NCI-H2107 (cell line): ENCODE measurements at places on chromosomes 3 and 15.

DNA sequence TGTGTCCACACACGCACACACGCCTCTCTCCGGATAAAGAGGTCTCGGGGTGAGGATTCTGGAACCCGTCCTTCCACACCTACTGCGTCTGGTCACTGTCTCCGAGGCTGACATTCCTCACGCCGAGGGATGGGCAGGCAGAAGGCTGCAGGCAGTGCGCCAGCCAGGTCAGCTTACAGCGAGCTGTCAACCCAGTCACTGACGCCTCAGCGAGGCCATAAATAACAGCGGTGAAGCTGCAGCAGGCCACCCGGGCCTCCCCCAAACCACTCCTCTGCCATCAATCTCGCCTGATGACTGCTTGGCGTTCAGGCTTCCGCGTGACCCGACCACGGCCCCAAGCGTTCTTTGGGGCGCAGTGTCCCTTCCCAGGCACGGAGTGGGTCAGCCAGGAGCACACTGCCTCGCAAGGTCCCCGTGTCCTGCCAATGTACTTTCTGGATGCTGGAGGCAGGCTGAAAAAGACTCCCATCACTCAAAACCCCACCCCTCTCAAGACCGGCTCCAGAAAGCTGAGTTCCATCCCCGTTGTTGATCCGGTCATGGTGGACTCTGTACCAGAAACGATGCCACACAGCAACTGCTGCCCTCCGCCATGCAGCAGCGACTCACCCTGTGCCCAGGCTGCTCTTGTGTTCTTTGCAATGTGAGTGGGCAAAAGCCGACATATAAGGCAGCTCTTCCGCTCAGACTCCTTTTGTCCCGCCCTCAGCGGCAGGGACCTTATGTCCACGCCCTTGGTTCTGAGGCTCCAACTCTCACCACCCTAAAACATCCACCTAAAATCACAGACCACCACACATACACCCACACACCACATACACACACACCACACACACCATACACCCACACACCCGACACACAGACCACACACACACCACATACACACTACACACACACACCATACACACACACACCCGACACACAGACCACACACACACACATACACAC is 27.1 kb downstream of the CPN2 start:
- DNase-seq, result no peak

- DNase-seq, result no peak
These were observed 17.5 kb downstream of the PIK3R4 start for GRCh38 chr3:130729154-130729553.

DNA sequence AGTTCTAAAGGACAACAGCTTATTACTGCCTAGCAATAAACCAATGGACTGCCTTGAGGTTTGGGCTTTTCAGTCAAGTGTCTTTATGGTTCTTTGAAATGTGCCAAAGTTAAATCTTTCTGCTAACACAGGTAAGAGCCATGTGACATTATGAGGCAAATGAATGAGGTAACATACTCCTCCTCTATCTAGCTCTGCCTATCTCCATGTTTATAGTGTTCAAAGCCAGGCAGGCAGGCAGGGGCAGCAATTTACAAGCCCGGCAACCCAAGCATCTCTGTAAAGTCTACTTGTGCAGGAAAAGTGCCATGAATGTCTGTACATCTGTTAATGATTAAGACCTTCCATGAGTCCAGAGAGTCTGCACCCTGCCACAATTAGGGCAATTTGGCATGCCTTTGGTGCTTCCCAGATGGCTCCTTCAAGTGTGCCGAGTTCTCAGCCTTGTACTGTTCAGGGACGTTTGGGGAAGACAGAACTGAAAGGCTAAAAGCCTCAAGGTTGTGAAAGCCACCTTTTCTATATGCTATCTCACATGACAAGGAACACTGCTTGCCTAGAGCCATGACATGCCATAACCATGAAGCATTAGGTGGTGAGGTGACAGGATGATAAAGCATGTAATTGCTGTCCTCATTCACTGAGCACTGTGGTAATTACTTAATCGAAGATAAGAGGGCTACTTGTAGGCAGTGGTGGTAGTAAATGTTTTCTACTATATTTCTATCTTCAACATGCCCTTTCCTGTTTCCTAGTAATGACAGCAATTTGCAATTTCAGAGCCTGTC is 41.4 kb upstream of the EIF1B start:
- DNase-seq, result no peak

DNA sequence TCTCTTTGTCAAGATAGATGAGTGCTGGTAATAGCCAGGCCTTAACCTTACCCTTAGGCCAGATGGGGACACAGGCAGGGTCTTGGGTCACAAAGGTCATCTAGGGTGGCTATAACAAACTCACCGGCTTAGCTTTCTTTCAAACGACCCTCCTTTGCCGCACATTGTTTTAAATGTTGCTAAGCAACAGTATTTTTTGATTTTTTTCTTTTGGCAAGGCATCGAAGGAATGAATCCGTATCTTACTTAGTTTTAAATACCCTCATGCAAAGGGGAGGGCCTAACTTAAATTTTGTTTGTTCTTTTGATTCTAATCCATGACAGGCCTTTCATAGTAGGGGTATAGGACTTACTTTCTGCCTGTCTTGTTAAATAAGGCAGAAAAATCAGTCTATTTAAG is 35.2 kb downstream of the ITPR1 start:
- DNase-seq, result no peak

GRCh38 chr3:43999728-44000319 is 241.9 kb upstream of the TOPAZ1 start:
- no peak for DNase-seq

- no peak for DNase-seq
These were observed 22.5 kb downstream of the TTC21A start for GRCh38 chr3:39130026-39130425.

- no peak for DNase-seq
These were observed 25.6 kb upstream of the EIF4A2 start for GRCh38 chr3:186757686-186758220.

- DNase-seq, result no peak
These were observed 759 bp upstream of the GMPS start for GRCh38 chr3:155869691-155870090.

GRCh38 chr3:68062926-68063325 is 408.5 kb upstream of the SUCLG2 start:
- DNase-seq, result no peak

GRCh38 chr3:187739094-187739560 is 6.1 kb downstream of the BCL6 start:
- DNase-seq, result no peak

GRCh38 chr15:66760097-66760967 is 58.3 kb downstream of the SMAD6 start:
- DNase-seq, result no peak

GRCh38 chr3:181756645-181757297 is 45.0 kb downstream of the SOX2 start:
- DNase-seq, result no peak

GRCh38 chr3:143754090-143754489 is 94.2 kb downstream of the SLC9A9 start:
- no peak for DNase-seq

- no peak for DNase-seq
These were observed 1596.6 kb downstream of the SI start for GRCh38 chr3:163481738-163482137.

- DNase-seq, result no peak
These were observed 22.6 kb downstream of the TGFBR2 start for GRCh38 chr3:30628901-30629590.

- DNase-seq, result no peak
These were observed 450.4 kb downstream of the MFSD1 start for GRCh38 chr3:159252274-159252673.

- no peak for DNase-seq
These were observed 1.6 kb upstream of the ARL8B start for GRCh38 chr3:5120446-5120845.
